ENCODE measurements at places on chromosomes 6 and 20. TPM values are rescaled to one million over a fixed set of nuclear protein-coding genes. Genes with fewer than 3 reads are reported as not detected.

Gene HLA-G
- total RNA-seq, result not detected

Gene ZFP64
- 28.5 TPM for total RNA-seq

Gene DDX43
- total RNA-seq, result 0.86 TPM

Gene HLA-DQA1
- not detected for total RNA-seq

Gene ARFGEF3
- total RNA-seq, result under 0.01 TPM

Gene ADGRG6
- 33.2 TPM for total RNA-seq

Gene TMEM200A
- 47.7 TPM for total RNA-seq

Gene UNC5CL
- total RNA-seq, result under 0.01 TPM

Gene DNAH8
- under 0.01 TPM for total RNA-seq

Gene IP6K3
- total RNA-seq, result 2.6 TPM

Gene GLP1R
- total RNA-seq, result not detected

Gene ANKEF1
- total RNA-seq, result 0.97 TPM

Gene AGER
- total RNA-seq, result 0.86 TPM

Gene VSX1
- total RNA-seq, result not detected

Gene DEFB132
- not detected for total RNA-seq

Gene COL9A3
- total RNA-seq, result under 0.01 TPM

Gene MICB
- total RNA-seq, result 30.7 TPM

Gene NOTCH4
- total RNA-seq, result 1.6 TPM

Gene PGC
- not detected for total RNA-seq

Gene SLC22A3
- 1.3 TPM for total RNA-seq

Gene PNPLA1
- not detected for total RNA-seq

Gene PLAGL2
- 4.3 TPM for total RNA-seq

Gene MOG
- not detected for total RNA-seq

Gene LRFN2
- not detected for total RNA-seq

Gene CBLN4
- total RNA-seq, result not detected

Gene ACTL10
- total RNA-seq, result 1.7 TPM

Gene MCCD1
- total RNA-seq, result not detected

Gene PPIL6
- total RNA-seq, result 0.97 TPM

Gene OR2B6
- total RNA-seq, result not detected

Gene SMLR1
- not detected for total RNA-seq

Gene SEMG1
- not detected for total RNA-seq

Gene VPS16
- total RNA-seq, result 51.0 TPM

Gene RAET1G
- total RNA-seq, result 1.3 TPM

Gene MROH8
- 2.6 TPM for total RNA-seq

Gene FKBP1A
- total RNA-seq, result 120 TPM

Gene CLPSL2
- total RNA-seq, result not detected

Gene RCAN2
- total RNA-seq, result 1.9 TPM

Gene JAG1
- 12.1 TPM for total RNA-seq

Gene FAM162B
- total RNA-seq, result 3.9 TPM

Gene EPHA7
- 0.32 TPM for total RNA-seq

Gene BHLHE23
- total RNA-seq, result not detected

Gene DZANK1
- 0.64 TPM for total RNA-seq

Gene EFCAB8
- 0.32 TPM for total RNA-seq

Gene SRMS
- total RNA-seq, result not detected

Gene MAK
- not detected for total RNA-seq

Gene SLC32A1
- total RNA-seq, result not detected

Gene ARMH2
- not detected for total RNA-seq

Gene CST2
- total RNA-seq, result not detected

Gene CUL9
- 27.7 TPM for total RNA-seq

Gene PPP1R11
- total RNA-seq, result 23.7 TPM

Gene DCDC2
- total RNA-seq, result under 0.01 TPM

Gene TOMM34
- 15.1 TPM for total RNA-seq

Gene OVOL2
- not detected for total RNA-seq

Gene WFDC5
- total RNA-seq, result not detected

Gene PROCR
- total RNA-seq, result 22.9 TPM

Gene HS3ST5
- 0.32 TPM for total RNA-seq

Gene SNAI1
- 1.3 TPM for total RNA-seq

Gene KHDC1L
- 0.43 TPM for total RNA-seq

Gene KCNK15
- 1.7 TPM for total RNA-seq

All from fibroblast of villous mesenchyme (primary cell).